NCI-H146 (cell line): ENCODE measurements at places on chromosomes 16 and 17.

DNA sequence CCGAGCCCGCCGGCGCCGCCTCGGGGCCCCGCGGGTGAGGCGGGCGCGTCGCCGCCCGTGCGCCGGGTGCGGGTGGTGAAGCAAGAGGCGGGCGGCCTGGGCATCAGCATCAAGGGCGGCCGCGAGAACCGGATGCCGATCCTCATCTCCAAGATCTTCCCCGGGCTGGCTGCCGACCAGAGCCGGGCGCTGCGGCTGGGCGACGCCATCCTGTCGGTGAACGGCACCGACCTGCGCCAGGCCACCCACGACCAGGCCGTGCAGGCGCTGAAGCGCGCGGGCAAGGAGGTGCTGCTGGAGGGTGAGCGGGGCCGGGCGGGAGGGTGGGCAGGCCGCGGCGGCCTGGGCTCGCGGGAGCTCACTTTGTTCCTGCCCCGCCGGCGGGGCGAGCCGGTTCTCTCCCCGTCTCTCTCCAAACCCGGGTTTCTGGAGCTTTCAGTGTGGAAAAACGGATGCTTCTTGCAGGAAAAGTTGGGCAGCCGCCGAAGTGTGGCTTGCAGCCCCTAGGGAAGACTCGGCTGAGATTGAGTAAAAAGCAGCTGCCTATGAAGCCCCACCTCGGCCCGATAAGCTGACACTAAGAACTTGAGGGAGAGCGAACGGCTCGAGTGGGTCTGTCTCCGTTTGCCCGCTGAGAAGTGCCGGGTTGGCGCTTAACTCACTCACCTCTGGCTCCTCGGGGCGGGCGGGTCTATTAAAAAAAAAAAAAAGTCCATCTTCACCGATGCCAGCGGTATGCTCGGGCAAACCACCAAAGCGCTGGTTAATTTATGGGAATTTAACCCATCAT is 677 bp downstream of the SNTB2 start:
- peak; percentile 44 for DNase-seq

GRCh38 chr16:8230497-8230896 is 359.8 kb downstream of the TMEM114 start:
- no peak for DNase-seq

DNA sequence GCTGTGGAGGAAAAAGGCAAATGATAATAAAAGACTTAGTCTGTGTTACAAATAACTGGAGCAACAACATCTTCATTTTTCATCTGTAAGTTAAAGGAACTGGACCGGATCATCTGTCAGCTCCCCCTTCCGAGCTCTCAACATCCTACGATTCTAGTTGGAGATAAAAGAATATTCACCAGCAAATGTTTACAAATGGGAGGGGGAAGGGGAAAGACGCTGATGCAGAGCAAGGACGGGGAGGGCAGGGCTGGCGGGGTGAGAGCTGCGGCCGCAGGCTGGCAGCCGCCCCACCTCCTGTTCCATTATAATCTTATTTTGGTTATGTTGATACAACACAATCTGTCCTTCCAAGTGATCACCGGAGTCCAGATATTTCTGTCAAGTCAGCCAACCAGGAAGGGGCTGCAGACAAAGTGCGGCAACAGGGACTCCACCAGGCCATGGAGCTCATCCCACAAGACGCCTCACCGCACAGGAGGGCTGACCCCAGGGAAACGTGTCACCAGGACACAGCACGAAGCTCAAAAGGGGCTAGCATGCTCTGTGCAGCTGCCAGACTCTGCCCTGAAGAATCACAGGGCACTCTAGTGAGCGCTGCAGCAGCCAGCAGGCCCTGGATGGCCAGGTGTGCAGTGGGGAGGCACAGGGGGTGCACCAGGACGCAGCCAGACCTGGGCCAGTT is 19.7 kb downstream of the FBXO31 start:
- DNase-seq, result no peak

DNA sequence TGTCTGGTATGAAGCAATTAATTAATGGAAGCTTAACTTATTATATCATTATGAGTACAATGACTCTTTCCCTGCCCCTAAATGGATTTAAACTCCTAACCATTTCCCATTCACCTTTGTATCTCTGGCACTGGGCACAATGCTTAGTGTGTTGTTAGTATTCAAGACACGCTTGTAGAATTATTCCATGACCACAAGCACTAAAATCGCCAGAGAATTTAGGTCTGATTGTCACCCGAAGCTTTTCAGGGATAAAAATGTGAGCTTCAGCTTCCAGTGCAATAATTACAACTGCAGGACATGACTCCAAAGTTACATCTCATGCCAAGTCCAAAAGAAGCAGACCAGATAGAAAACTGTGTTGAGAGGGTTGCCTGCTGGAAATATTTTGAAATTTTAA is 101.6 kb downstream of the CDH8 start:
- no peak for DNase-seq

DNA sequence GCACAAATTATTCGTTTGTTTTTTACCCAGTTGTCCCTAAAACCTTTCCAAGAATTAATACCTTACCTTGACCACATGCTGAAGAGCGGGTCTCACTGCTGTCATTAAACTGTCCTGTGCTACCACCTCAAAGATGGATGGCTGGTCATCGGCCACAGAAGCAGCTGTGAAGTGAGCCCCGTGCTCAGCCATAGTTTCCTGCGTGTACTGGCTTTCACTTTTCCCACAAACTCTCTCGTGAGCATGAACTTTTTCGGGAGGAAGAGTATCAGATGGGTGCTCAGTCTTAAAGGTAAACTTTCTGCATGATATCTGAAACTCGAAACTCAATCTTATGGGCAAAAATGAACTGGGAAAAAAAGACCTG is 558 bp downstream of the PEX12 start:
- DNase-seq, result no peak

DNA sequence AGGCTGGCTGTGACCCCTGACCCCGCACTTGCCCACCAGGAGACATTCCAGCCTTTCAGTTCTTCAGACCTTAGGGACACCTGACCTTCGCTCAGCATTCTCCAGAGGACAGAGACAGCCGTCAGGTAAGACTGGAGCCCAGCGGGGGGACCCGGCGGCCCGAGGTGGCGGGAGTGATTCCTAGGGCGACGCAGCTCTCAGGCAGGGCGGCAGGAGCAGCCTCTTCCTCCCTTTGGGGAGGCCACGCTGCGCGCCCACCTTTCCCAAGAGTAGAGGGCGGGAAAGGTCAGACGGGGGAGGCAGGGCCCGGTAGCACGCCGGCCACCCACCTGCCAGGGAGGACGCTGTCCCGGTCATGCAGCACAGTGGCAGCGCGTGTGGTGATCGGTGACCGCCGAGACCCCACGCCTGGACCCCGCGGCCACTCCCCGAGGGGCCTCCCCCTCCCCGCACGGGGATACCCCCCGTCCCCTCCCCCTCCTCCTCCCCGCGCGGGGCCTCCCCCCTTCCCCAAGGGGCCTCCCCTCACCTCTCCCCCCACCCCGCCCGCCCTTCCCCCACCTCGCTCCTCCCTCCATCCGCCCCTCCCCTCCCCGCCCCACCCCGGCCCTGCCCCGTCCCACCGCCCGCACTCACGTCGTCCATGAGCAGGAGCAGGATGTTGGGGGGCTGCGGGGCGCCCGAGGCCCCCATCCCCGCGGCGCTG is 472 bp downstream of the GALNS start:
- DNase-seq, result peak; percentile 12

- DNase-seq, result peak; percentile 94
These were observed 4.0 kb upstream of the MAP1LC3B start for GRCh38 chr16:87387942-87388817.

DNA sequence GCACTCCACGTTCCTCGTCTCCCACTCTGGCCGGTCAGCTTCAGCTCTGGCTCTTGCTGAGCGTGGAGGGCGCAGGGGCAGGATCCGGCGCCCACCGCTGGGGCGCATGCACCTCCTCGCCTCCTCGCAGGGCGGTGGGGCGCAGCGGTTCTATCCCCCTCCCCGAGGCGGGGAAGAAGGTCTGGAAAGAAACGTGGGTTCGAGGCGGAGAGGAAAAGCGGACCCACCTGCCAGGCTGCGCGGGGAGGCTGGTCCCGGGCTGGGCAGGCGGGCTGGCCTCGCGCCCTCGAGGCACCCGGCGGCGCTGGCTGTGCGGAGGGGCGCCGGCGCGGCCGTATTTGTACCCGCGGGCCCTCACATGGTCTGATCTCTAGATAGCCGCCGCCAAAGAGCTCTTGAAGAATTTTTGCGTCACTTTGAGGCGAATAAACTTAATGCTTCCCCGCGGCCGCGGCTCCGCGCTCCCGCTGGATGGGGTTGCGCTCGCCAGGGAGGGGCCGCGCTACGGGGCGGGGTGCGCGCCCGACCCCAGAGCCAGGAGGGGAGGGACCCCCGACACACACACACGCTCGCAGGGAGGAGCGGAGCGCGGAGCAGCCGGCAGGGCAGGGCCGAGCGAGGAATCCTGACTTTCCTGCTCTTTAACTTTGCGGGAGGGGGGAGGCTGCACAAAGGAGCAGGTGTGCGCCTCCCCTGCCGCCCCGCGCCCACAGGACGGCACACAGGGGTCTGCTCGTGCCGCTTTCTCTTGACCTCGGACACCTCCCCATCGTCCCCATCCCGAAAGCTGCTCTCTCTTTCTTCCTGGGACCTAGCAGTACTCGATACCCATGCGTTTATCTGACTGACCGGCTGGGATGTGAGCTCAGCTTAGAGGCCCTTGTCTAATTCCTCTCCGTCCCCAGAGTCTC is at the start of gene SLC6A4:
TSS of gene SLC6A4 (minus strand) at position 312 of the 911 bp plus-strand sequence. CDS start 13,739 bp downstream, outside the sequence.
- peak; percentile 26 for DNase-seq

DNA sequence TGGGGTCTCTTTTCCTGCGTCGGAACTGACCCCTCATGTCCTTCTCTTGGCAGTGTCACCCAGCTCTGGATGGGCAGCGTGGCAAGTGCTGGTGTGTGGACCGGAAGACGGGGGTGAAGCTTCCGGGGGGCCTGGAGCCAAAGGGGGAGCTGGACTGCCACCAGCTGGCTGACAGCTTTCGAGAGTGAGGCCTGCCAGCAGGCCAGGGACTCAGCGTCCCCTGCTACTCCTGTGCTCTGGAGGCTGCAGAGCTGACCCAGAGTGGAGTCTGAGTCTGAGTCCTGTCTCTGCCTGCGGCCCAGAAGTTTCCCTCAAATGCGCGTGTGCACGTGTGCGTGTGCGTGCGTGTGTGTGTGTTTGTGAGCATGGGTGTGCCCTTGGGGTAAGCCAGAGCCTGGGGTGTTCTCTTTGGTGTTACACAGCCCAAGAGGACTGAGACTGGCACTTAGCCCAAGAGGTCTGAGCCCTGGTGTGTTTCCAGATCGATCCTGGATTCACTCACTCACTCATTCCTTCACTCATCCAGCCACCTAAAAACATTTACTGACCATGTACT is 13.2 kb downstream of the IGFBP4 start:
- DNase-seq, result no peak

- no peak for DNase-seq
These were observed 285.7 kb downstream of the SOX9 start for GRCh38 chr17:72406498-72406897.

DNA sequence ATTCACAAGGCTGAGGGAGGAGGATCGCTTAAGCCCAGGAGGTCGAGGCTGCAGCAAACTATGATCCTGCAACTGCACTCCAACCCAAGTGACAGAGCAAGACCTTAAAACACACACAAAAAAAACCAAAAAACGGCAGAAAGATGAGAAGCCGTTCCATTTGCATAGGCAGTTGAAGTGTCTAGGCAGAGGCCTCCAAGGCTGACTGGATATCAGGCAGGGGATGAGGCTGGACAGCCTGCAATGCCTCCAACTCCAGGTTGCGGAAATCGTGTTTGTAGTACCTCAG is 2.0 kb upstream of the FBXL19 start:
- DNase-seq, result no peak

DNA sequence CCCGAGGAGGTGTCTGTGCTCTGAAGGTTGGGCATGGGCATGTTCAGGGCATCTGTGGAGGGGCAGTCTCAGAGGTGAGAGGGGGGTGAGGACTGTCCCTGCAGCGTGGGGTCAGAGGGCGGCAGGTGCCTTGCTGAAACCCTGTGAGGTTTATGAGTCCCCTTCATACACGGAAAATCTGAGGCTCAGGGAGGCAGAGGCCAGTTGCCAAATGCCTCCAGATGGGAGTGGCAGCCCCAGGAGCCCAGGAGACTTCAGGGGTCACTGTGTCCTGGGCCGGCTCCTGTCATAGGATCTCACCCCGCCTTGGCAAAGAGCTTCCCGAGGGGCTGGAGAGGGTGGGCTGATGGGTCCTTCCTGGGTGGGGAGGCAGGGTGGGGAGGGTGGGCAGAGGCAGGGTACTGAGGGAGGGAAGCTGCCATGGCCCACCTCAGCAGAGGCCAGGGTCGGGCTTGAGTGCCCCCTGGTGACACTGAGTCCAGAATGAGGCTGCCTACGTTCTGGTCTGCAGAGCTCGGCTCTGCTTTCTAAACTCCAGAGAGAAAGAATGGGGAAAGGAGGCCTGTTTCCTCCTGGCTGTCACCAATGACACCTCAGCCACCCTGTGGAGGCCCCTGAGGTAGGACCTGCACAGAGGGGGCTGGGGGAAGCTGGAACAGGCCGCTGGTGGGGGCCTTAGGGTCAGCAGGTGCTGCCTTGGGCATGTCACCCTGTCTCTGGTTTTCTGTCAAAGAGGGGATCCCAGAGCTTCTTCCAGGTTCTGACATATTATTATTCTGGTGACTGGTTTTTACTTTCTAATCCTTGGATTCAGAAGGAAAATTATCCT is 1.1 kb downstream of the LGALS9 start:
- DNase-seq, result no peak

DNA sequence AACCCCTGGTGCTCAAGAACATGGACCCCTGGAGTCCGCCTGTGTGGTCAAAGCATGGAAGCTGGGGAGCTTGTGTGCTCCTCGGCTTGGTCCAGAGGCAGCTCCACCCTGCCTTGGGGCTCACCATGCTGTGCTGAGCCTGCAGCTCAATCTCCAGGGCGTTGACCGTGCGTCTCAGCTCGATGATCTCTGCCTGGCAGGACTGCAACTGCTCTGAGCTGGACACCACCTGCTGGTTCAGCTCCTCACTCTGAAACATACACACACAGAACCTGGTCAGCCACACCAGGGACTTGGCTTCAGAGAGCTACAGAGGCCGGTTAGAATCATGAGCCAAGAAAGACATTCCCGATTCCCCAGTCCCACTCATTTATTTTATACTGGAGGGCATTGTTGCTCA is 2.7 kb downstream of the KRT35 start:
- no peak for DNase-seq

DNA sequence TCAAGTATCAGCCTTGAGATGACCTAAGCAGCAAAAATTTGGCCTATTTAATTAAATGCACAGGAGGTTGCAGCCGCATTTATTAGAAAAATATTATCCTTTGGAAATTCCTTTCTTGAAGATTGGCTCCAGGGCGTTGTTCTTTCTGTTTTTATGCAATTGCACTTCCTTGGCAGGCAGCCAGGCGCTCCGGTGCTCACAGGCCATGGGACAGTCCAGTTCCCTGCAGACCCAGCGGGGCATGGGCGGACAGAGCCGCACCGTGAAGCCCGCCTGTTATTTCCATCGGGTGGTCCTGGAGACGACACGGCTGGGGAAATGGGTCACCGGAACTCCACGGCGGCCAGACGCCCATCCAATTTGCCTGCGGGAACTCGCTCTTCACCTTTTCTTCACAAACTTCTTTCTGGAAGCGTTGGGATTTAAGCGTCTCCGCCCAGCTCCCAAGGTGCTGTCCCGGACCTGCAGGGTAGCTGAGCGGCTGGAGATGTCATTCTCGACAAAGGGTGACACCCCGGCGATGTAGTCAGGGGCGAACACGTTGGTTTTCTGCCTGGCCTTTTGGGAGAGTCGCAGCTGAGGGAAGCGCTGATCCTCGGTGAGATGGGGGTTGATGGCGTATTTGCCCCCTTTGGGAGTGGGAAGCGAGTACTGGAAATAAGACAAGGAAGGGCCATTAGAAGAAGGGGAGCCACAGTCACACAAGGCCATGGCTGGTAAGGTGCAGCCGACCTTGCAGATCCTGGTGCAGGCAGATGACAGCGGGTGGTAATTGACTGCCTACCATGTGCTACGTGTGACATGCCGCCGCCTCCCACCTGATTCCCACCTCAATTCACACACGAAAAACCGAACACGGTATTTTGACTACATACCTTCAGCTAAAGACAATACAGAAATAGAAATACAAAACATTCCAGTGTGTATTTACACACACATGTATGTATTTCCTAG is 12.5 kb downstream of the NOB1 start:
- no peak for DNase-seq
